ENCODE measurements at places on chromosomes 4 and X.
A peak's percentile ranks its signal among the peaks of the same experiment; 100 is the strongest.

GRCh38 chrX:129522184-129523078, 859 bp downstream of the SMARCA1 start:
- peak; percentile 9 for DNase-seq

DNA sequence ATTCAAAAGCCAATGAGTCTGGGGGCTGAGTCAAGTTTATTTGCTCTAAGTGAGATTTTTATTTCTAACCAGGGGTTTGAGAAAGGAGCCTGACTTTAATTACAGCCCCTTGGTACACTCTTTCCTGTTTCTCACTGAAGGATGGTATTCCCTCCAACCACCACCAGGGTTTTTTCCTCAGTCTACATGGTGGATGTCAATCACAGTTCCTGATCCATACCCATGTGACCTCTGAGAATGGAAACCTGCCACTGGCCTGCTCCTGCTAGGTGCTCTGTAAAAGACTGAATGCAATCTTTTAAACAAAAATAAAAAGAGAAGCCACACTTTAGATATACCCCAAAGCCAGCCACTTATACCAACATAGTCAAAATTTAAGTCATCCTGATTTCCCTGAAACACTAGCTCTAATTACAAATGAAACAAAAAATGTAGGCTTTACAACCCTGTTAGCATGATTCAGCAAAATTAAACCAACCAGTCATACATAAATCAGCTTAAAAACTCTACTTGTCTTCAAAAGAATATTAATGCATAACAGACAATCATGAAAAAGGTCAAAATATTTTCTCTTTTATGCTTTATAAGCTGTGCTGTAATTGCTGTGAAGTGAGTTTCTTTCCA, 112.1 kb upstream of the NWD2 start:
- no peak for DNase-seq

DNA sequence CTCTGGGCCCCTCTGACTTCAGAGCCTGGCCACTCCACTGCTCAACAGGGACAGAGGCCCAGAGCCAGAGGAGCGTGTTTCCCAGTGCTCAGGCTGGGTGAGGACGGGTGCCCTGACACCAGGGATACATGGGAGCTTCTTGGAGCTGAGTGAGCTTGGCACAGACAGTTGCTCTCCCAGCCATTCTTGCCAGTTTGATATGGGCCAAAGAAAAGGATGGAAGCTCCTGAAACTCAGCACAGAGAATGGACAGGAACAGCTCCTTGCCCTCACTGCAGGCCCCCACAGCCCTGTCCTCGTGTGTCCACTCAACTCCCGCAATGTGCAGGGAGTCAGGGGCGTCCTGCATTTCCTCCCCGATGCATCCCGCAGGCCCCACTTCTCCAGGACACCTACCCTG, 38.8 kb downstream of the NSG1 start:
- peak; percentile 4 for DNase-seq

DNA sequence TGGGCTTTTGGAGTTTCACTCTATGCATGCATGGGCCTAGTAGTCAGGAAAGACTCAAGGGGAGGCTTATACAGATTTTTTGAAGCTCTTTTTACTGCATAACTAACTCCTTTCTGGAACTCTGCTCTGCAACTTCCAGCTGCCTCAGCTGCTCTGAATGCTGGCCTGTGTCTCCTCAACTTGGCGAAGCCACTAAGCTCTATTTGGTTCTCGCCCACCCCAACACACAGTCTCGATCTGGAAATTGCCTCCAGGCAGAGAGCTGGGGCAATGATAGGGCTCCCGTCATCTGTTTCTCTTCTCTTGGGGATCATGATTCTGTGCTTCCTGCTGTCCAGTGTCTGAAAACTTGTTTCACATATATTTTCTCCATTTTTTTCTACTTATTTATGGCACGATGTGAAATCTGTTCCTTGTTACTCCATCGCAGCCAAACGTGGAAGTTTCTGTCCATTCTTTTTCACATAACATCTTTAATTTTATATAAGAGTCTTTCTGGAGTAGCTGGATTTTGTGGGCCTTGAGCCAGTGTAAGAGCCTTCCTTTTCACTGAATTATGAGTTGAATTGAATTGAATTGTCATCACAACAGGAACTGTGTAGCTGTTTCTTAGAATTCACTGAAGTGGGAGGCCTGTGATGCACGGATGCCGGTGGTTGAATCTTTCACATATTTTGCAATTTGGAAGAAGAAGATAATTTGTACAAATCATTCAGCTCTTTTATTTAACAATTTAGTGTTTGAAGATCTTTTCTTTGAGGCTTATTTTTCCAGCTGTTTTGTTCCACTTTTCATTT, 9.0 kb downstream of the ZNF275 start:
- no peak for DNase-seq

GRCh38 chr4:127870688-127871087, 10.0 kb upstream of the PLK4 start:
- no peak for DNase-seq

DNA sequence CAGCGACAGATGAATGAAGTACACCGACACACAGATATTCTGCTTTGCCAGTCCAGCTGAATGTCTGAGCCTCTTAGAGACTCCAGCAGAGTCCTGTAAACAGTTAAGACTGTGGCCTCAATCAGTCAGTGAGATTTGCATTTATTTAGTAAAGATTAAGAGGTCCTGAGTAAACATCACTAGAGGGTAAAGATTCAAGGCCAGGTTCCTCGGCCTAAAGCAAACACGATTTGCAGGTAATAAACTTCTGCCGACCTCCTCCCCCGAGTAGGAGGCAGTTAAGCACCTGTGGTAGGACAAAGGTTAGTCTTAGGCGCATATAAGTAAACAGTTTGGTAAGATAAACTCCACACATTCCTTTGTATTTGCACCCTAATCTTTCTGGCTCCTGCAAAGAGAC, 99.6 kb downstream of the CFAP47 start:
- no peak for DNase-seq

- peak; percentile 80 for DNase-seq
Measured at GRCh38 chr4:145609481-145610427, 9.4 kb upstream of the MMAA start.

DNA sequence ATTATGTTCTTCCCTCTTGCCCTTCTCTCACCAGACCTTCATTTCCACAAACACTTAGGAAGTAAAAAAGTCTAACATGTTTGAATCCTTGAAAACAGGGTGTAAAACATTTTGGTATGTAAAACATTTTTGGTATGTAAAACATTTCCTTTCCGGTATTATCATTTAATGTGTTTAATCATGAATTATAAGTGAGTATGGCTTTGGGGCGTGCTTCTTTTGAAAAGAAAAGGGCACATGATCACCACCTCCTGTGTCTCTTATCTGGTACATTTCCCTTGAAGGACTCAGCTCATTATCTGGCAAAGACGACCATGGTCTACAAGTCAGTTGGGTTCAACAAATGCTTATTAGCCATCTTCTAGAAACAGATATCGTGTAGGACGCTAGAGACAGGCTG, 283.6 kb downstream of the FRMPD4 start:
- no peak for DNase-seq

DNA sequence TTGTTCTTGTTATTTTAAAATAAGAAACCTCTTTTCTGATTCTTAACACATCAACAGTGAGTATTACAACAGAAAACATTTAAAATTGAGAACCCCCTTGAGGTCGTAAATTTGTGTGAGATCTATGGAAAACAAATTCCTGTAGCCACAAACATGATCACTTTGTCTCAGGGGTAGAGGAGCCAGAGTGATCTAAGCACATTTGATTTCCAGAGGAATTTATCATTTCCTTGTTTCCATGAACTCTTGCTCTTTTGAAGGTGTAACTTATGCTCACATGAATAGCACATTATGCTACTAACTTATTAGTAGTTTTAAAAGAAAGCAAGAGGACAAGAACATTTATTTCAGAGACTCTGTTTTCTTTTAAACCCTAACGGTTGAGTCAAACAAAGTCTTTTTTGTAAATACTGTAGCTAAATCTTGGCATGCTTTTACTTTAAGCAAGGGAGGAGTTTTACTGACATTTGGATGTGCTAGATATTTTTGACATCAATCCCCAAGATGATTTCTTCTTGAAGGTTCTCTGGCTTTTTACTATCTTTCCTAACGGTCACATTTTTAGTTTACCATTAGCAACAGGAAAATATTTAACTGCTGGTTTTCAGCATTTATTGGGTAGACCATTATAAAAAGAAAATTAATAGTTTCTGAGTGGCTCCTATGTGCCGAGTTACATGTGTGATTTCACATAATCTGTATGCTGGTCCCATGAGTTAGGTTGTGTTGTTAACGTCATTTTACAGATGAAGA, 27.9 kb upstream of the ZCCHC12 start:
- no peak for DNase-seq

GRCh38 chr4:76383001-76383400, 37.9 kb downstream of the CCDC158 start:
- no peak for DNase-seq

DNA sequence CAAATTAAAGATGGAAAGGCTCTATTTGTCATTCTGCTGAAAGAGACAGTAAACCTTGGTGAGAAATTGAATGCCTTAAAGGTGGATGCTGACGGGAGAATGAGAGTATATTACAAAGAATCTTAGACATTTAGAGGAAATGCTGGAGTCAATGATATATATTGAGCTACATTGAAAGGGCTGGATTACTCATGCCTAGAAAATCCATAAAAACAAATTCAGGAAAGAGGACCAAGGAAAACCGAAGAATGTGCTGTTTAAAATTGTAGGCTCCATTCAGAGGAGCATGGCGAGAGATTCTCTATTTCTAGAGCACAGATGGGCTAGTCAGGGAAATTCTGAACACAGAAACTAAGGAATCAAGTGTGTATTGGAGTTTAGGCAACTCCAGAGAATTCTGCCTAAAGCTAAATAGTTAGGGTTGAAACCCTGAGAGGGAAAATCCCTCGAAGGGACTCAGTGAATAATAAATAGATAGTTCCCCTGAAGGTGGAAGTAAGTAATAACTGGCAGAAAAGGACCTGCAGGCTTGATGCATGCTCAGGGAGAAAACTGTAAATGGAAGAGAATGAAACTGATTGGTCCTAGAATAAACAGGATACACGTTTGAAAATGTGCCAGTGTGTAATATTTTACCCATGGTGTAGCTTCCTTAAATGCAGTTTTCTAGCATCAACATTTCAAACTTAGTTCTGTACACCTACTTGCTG, 1532.4 kb upstream of the TENM3 start:
- DNase-seq: no peak

GRCh38 chrX:49915361-49916222, 6.8 kb upstream of the CLCN5 start:
- peak; percentile 39 for DNase-seq

DNA sequence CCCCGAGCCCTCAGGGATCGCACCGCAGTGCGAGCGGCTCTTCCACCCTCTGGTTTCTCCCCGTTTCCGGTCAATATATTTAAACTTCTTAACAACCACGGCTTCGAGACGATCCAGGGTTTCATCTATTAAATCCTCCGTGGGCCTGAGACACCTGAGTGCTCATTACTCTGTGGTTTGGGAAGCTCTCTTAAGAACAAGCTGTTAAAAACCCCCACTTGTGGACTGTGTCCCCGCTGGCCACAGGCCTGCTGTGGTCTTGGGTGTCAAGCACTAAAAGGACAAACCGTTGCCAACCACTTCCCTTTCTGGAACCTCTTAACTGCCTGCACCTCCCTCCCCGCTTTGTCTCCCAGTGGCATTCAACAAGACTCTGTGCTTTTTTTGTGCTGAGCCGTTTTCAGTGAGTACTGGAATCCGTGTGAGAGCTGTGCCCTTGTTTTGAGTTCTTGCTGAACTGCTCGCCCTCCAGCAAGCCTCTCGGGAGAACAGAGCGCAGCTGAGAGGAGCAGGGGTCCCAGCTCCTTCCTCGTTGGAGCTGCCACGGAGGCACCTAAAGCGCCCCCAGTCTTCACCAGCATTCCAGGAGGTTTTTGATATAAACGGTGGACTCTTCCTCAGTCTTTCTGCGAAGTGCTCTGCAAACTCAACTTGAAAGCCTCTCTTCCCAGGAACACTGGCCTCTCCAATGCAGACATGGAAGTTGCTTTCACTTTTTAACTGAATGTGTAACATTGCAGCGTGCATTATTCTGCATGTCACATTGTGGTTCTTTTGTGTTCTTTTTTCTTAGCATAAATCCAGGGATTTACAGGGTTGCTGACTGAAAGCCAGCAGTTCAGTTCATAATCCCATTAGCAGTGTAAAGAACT, 691 bp upstream of the IGFBP7 start:
- peak; percentile 10 for DNase-seq

Data from activated CD4-positive, alpha-beta memory T cell treated with anti-CD3 and anti-CD28 coated beads for 36 hours (primary cell).